ENCODE measurements at places on chromosomes 4 and X. TPM values are rescaled to one million over a fixed set of nuclear protein-coding genes. Genes with fewer than 3 reads are reported as not detected.

Gene DAPP1
- 17.7 TPM for polyA plus RNA-seq

Gene VGLL1
- polyA plus RNA-seq, result not detected

Gene GPR78
- not detected for polyA plus RNA-seq

Gene EREG
- polyA plus RNA-seq, result not detected

Gene FMR1NB
- polyA plus RNA-seq, result not detected

Gene CD40LG
- 72.1 TPM for polyA plus RNA-seq

All from naive thymus-derived CD4-positive, alpha-beta T cell (primary cell).